ENCODE measurements at places on chromosomes 16 and 17.

- no peak for DNase-seq
These were observed 320.1 kb downstream of the SLC39A11 start for GRCh38 chr17:72772331-72772821.

DNA sequence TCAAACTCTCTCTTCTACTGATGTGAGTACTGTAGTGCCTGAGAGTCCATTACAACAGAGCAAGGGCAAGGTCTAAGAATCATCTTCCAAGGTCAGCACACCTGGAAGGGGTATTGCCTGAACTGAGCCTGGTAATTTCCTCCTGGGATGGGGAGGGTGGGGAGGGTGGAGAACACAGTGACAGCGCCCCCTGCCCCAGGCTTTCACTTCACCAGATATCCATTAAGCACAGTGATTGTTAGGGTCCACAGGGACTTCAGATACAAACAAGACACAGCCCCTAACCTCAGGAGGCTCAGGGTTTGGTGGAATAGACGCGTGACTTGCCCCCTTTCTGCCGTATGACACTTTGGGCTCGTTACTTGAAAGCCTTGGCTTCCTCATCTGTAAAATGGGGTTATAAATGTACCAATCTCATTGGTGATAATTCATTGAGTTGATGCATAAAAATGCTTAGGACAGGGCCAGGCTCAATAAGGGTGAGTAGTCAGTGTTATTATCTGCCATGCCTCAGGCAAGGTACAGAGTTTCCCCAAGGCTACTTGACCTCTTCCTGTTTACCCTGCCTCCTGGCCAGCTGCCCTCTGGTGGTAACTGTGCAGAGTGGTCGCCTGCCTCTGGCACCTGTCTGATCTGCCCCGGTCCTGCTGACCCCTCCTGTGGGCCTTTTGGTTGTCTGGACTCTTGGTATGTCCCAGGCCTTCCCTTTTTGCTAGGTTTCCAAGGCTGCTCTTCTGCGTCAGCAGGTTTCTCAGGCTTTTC lies 13.1 kb upstream of the BRD7 start:
- no peak for DNase-seq

DNA sequence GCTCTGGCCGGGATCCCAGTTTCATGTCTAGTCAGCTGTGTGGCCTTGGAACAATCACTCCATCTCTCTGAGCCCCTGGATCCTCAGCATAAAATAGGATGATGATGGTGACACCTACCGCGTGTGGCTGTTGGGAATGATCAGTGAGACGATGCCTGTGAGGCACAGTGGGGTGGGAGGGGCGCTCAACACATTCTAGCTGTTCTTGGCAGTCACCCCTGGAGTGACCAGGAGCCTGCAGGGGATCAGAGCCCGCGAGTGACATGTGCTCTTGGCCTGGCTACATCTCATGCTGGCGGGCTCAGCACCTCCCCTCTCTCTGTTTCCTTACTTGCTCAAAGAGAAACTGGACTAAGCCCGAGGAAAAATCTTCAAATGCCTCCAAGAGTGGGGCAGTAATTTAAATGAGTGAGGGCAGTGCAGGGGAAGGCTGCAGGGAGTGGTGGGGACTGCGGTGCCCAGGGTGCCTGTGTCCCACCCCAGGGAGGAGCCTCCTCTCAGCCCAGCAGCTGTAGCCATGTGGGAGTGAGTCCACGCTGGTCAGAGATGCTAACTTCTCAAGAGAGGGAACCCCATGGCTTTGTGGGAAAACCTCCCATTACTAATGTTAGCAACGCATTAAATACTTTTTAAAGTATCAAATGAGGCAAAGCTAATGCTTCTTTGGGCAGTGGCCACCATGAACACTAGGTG lies 23.1 kb upstream of the DOK4 start:
- DNase-seq: no peak

DNA sequence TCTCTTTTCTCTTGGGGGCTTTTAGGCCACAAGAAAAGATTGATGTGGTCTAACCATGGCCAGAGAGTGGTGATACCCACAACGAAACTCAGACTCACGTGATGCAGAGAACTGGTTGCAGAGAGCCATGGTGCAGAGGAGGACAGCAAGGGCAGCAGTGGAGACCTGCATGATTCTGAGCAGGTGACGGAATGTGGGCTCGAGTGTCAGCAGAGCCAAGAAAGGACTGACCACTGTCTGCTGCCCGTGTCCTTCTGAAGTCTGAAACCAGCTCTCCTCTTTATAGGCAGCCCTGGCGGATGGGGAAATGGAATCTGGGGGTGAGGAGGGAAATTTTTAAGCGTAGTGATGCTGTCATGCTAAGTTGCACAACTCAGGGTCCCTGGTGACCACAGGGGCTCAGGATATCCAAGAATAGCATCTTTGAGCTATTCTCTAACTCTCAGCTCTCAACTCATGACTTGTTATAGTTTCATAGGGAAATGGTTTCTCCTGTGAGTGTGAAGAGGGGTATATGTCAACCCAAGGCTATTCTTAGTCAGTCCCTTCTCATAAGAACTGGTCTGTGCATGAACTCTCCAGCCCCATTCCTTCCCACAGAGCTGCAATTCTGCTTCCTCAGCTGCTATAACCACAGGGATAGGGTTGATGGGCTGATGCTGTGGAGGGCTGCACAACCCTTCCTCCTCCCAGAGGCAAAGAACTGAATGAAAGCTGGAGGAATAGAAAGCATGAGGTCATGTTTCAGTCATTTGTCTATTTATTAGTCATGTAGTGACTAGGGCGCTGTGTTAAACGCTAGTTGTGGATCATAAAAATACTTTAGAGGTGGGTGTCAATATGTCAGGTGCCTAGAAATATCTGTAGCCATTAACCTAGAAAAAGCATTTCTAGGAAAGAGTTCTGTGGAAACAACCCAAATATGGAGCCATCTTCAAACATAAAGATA lies at the start of gene CCL3:
TSS of gene CCL3 (minus strand) at position 256 of the 949 bp plus-strand sequence. CDS start at position 171, 85 bp downstream.
- no peak for DNase-seq

DNA sequence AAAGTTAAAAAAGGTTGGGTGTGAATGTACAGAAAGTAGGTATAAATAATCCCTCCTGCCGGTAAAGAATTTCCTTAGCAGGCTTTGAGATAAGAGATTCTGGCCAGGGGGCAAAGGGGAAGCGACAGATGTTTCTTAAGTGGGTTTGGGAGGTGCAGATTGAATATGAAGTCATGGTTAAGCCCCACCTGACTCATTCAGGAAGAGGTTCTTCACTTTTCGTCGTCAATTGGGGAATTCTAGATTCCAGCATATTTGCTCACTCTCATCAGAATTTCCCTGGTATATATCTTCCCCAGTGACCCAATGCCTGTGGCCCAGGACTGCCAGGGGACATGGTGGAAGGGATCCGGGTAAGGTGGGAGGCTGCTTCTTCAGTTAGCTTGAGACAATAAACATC lies 127.8 kb downstream of the CPPED1 start:
- DNase-seq: peak; percentile 73

DNA sequence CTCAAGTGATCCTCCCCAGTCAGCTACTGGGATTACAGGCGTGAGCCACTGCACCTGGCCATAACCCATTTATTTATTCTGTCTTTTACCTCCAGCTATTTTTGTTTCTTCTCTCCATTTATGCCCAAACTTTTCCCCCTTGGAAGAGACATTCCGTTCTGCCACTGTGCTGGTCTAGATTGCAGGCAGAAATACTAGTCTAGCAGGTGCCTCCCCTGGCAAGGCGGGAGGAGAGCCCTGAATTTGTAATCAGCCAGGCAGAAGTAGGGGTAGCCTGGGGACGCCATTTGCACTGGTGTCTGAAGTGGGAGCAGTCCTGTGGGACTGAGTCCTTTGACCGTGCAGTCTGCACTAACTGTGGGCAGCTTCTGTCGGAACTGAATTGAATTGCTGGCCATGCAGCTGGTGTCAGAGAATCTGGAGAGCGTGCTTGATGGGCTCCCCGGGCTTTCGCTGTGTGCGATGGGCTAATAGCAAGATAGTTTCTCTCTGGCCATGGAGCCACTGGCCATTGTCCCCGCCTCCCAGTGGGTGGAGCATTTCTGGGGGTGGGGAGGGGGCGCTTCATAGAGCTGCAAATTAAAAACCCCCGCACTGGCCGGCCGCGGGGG lies 31.5 kb upstream of the LITAF start:
- DNase-seq: no peak

DNA sequence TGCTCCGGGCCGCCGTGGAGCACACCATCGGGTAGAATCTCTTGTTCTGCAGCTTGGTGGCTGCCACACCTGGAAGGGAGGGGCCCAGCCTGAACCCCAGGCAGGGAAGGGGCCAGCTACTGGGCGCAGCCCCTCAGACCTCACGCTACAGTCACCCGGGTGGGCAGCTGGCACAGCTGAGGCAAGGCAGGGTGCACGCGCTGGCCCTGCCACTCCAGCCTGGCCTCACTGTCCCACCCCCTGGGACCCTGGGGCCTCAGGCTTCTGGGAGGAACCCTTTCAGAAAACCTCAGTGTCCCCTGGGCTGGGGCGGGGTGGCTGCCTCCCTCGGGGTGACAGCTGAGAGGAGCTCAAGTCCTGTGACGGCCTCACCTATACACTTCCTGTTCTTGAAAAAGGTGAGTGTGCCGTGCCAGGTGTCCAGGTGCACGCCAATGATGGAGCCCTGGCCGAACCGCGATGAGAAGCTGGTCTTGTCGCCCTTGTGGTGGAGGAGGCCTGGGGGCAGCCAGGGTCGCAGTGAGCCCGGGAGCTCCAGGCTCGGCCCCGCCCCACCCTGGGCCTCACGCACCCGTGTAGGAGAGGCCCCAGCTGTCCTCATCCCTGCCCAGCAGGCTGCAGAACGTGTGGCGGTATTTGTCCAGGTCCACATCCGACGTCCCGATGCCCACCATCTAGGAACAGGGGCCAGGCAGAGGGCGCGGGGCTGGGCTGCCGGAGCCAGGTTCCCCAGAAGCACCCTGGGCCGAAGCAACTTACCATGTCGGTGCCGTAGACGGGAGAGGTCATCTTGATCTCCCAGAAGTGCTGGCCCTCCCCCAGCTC lies 4.7 kb upstream of the MRPS34 start:
- DNase-seq: no peak

DNA sequence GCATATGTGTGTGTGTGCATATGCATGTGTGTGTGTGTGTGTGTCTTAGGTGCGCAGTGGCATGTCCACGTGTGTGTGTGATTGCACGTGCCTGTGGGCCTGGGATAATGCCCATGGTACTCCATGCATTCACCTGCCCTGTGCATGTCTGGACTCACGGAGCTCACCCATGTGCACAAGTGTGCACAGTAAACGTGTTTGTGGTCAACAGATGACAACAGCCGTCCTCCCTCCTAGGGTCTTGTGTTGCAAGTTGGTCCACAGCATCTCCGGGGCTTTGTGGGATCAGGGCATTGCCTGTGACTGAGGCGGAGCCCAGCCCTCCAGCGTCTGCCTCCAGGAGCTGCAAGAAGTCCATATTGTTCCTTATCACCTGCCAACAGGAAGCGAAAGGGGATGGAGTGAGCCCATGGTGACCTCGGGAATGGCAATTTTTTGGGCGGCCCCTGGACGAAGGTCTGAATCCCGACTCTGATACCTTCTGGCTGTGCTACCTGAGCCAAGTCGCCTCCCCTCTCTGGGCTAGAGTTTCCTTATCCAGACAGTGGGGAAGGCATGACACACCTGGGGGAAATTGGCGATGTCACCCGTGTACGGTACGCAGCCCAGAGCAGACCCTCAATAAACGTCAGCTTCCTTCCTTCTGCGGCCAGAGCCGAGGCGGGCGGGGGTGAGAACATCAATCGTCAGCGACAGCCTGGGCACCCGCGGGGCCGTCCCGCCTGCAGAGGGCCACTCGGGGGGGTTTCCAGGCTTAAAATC lies 47.6 kb downstream of the IL21R start:
- no peak for DNase-seq

- no peak for DNase-seq
These were observed 441.1 kb upstream of the RBFOX1 start for GRCh38 chr16:6891496-6891895.

GRCh38 chr17:13429201-13429600 lies 172.5 kb downstream of the HS3ST3A1 start:
- peak; percentile 91 for DNase-seq

- DNase-seq: no peak
These were observed 11.9 kb downstream of the C16orf86 start for GRCh38 chr16:67678354-67679023.

GRCh38 chr17:56727876-56728617 lies 105.7 kb downstream of the C17orf67 start:
- DNase-seq: no peak

GRCh38 chr17:41532947-41533570 lies 5.0 kb upstream of the KRT19 start:
- no peak for DNase-seq

GRCh38 chr17:67557921-67558320 lies 159.8 kb upstream of the NOL11 start:
- DNase-seq: peak; percentile 24

GRCh38 chr16:12470311-12471229 lies 333.1 kb downstream of the CPPED1 start:
- DNase-seq: no peak

GRCh38 chr16:7397901-7398300 lies 65.3 kb downstream of the RBFOX1 start:
- DNase-seq: peak; percentile 96
